CD4-positive, alpha-beta T cell treated with Interleukin-10 for 1 hour (primary cell): ENCODE measurements at places on chromosomes 4 and X.

- no peak for DNase-seq
Measured at GRCh38 chrX:104018126-104018525, 4.6 kb upstream of the H2BW1 start.

GRCh38 chrX:42804524-42804923 lies 26.6 kb upstream of the PPP1R2C start:
- DNase-seq, result no peak

- DNase-seq, result no peak
Measured at GRCh38 chr4:82780752-82781231, 17.8 kb downstream of the SCD5 start.

- DNase-seq, result no peak
Measured at GRCh38 chr4:90061881-90062280, 65.3 kb upstream of the CCSER1 start.

GRCh38 chrX:71637848-71638247 lies 19.5 kb upstream of the CXCR3 start:
- no peak for DNase-seq

DNA sequence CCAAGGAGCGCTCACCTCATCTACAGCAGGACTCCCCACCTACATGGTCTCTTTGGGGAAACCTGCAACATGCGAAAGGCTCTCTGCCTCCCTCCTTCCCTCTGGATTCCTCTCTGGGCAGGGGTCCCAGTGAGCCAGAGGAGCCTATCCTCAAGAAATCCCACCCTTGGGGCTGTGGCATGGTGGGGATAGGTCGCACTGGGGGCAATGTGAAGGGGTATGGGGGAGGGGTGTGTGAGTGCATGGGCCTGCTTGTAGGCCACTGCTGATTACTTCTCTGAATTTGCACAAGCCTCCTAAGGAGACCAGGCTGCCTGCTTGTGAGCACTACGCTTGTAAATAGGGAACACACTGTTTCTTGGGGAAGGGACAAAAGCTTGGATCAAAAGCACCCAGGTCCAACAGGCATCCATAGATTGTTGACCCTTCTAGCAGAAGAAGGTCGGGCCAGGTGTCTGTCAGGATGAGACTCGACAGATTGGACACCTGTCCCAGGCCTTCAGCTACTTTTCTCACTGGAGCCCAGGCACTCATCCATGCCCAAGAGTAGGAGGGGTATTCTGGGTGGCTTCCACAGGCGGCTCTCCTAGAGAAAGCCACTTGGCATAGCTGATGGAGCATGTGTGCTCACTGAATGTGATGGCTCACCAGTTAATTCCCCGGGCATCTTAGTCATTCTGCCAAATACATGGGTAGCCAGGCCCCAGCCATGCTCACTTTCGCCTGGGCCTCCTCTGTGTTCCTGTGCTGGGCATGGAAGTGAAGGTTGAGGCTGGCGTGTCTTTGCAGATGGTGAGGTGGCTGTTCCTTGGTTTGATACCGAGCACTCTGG lies 75.0 kb downstream of the NBDY start:
- no peak for DNase-seq

- no peak for DNase-seq
Measured at GRCh38 chr4:6271701-6272465, 2.2 kb downstream of the WFS1 start.

- peak; percentile 49 for DNase-seq
Measured at GRCh38 chrX:1239681-1240142, 27.3 kb upstream of the CRLF2 start.

GRCh38 chr4:141804836-141805235 lies 168.5 kb downstream of the IL15 start:
- no peak for DNase-seq

GRCh38 chr4:48483006-48483776 lies at the start of gene SLC10A4:
SLC10A4 (plus strand) TSS chr4:48483343; CDS start chr4:48483562, 219 bp downstream.
- DNase-seq, result no peak

GRCh38 chr4:3311489-3312171 lies 18.8 kb downstream of the RGS12 start:
- DNase-seq, result no peak

DNA sequence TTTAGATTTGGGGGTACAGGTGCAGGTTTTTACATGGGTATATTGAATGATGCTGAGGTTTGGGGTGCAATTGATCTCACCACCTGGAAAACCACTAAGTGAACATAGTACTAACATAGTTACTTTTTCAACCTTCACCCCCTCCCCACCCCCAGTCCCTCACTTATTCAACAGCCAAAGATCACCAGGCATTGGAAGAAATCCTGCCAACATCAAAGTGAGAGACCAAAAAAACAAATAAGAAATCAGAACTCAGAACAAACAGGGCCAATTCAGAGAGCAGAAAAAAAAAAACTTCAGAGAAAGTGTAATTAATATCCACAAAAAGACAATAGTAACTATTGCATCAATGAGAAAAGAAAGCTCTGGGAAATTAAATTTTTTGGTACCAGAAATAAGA lies 20.5 kb upstream of the LAP3 start:
- DNase-seq, result no peak

GRCh38 chr4:90030953-90031352 lies 96.2 kb upstream of the CCSER1 start:
- no peak for DNase-seq

GRCh38 chrX:20530406-20530921 lies 263.8 kb upstream of the RPS6KA3 start:
- peak; percentile 62 for DNase-seq

DNA sequence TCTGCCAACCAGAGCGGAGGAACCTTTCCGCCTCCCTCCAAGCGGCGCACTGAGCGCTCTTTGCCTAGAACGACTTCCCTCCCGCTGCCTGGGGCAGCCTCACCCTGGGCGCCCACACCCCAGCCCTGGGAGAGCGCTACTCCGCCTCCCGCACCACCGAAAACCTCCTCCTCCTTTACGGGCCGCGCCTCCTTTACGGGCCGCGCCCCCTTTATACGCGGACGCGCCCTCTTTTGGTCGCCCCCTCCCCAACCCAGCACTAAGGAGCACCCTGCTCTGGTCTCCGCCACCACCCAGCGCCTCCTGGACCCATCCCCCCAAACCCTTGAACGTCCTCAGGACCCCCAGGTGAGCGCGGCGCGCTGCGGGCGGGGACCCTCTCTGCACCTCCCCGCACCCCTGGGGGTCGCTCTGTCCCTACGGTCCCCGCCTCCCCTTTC lies 586 bp upstream of the NSG1 start:
- DNase-seq, result peak; percentile 35

GRCh38 chr4:63036159-63036866 lies 1372.9 kb downstream of the TECRL start:
- DNase-seq, result no peak

GRCh38 chr4:57168982-57169381 lies 58.8 kb upstream of the IGFBP7 start:
- DNase-seq, result no peak

DNA sequence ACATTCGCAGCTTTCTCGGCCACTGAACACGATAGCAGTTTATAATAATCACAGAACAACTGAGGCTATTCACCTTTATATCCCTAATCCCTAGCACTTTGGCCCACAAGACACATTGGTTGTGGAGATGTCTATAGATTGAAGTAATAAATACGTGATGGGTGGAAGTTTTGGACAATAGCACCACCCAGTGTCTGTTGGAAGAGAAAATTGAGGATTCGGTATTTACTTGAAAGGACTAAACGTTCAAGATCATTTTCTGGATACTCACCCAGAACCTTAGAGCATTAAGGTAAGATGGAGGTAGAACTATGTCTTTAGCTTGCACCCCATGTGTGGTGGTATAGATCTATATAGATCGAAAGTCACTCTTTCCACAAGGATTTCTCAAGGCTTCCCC lies 787 bp upstream of the TMSB15A start:
- DNase-seq, result no peak

DNA sequence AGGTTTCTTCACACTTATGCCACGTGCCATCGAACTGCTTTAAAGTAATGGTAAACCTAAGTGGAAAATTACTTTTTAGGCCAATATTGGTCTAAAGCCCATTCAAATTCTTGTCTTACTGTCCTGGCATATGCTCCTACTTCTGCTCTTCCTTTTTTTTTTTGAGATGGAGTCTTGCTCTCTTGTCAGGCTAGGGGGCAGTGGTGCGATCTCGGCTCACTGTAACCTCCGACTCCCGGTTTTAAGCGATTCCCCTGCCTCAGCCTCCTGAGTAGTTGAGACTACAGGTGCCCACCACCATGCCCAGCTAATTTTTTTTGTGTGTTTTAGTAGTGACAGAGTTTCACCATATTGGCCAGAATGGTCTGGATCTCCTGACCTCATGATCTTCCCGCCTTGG lies 129.0 kb upstream of the TECRL start:
- DNase-seq, result no peak

DNA sequence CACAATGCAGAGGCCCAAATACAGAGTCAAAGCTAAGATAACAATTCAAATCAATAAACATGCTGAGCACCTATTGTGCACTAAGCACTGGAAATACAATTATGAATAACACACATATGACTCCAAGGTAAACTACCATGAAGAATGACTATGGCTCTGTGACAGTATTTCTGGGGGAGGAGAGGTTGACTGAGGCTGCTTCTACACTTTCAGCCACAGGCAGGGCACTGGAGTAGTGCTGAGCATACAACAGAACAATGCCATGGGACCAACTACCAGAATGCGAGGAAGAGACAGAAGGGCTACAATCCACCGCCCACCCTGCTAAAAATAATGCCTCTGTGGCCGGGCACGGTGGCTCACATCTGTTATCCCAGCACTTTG lies 13.7 kb downstream of the TEC start:
- DNase-seq, result no peak

GRCh38 chr4:15031993-15032675 lies 29.9 kb downstream of the CPEB2 start:
- DNase-seq, result no peak

DNA sequence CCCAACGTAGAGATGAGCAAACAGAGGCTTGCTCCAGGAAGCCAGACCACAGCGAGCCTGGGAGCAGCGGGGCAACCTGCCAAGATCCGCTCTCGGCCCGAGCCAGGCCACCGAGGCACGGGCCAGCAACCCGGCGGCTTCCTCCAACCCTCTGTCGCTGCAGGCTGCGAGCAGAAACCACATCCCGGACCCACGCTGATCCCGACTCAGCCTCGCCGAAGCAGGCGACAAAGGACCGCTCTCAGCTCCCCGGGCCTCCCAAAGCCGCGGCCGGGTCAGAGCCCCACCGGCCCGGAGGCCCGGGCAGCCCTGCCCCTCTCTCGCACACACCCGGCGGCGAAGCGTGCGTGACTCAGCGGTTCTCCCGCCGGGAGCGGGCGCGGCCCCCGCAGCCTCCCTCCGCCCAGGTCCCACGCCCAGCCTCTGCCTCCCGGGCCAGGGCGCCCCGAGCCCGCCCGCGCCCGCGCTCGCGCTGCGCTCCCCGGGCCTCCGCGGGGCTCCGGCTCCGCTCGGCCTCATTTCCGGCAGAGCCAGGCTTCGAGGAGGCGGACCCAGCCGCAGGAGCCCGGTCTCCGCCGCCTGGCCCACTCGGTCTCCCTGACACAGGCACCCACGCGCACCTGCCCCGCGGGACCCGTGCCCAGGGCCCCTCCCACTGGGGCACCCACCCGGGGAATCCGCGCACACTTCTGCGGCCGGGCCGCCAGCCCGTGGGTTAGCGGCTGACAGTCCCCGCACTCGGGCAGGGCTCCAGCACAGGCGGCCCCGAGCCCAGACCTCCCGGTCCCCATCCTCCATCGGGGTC lies 1.7 kb downstream of the PPP2R2C start:
- DNase-seq, result no peak

GRCh38 chrX:11484290-11484689 lies 181.4 kb downstream of the ARHGAP6 start:
- no peak for DNase-seq

GRCh38 chr4:90689739-90690138 lies 562.5 kb downstream of the CCSER1 start:
- no peak for DNase-seq

- DNase-seq, result no peak
Measured at GRCh38 chr4:128322311-128322710, 34.7 kb upstream of the PGRMC2 start.

GRCh38 chr4:39613093-39613656 lies 25.5 kb downstream of the SMIM14 start:
- no peak for DNase-seq

GRCh38 chr4:2786794-2787229 lies 6.1 kb upstream of the SH3BP2 start:
- no peak for DNase-seq

DNA sequence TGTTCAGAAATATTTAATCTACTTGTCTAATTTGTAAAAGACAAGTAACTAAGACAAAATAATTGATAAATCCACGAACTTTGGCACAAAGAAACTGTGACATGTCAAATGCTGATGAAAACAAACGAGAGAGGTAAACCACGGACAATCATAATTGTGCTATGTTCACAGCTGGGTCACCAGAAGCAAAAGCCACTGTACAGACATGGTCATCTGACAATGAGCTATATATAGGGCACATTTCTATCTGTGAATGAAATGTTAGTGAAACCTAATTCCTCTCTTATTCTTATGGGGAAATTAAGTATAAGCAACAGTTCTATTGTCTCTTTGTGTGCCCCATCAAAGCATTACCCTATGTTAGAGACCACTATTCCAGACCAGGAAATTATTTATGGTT lies 444.0 kb upstream of the TRAM1L1 start:
- DNase-seq, result no peak

DNA sequence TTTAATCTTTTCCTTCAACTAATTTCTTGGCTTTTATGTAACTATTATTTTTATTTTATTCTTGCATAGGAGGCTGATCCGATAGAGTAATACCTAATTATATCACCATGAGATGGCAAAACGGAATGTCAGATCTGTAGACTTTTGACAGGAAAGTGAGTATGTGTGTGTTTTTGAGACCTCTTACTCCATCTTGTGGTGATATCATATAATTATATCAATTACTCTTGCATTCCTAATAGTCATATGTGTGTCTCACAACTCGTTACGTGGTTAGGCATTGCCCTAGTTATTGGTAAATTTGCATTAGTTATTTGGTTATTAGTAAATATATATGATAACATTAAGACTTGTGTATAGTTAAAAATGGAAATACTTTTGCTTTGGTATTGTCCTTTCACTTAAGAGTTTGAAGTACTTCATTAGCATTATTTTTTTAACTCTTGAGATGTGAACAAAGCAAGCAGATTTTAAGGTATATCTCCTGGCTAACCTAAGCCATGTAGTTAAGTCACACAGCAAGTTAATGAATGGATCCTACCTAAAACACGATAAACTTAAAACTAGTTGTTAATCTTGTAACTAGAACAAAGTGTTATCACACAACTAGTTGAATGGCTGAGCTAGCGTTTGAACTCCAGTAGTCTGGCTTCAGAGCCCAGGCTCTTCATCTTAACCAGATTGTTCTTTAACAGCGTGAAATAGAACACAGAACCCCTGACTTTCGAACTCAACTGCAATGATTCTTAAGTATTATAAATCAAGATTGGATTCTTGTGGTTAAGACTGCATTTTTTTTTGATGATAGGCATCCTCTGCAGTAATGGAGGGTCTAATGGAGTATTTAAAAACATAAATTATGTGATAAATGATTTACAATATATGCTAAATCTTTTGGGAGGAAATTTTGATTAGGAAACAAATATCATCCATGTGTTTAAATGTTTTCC lies 67.1 kb downstream of the PGRMC2 start:
- peak; percentile 3 for DNase-seq

DNA sequence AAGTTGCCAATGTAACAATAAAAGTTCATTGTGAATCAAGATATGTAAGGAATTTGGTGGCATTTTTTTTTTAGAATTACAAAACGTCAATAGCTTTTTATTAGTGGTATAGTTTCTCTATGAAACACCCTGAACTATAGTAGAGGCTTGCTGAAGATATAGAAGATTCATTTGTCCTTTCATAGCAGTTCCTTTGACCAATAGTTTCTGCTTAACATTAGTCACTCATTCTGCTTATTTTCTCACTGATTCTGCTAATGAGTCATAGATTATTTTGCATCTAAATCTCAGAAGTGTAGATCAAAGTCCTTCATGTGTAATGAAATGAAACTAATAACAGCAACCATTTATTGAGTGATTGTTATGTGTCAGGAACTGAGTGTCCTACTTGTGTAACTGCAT lies 205.0 kb upstream of the TET2 start:
- DNase-seq, result no peak
